Stimulated activated CD4-positive, alpha-beta T cell treated with anti-CD3 and anti-CD28 coated beads, Interleukin-4, amount 100 ng/mL, for 1 hour (primary cell): ENCODE measurements at places on chromosomes 11 and 22.
A peak's percentile ranks its signal among the peaks of the same experiment; 100 is the strongest.

- DNase-seq, result no peak
These were observed 218.9 kb upstream of the ISX start for GRCh38 chr22:34847072-34847471.

- DNase-seq, result no peak
These were observed 106.7 kb downstream of the CCDC81 start for GRCh38 chr11:86481399-86481798.

DNA sequence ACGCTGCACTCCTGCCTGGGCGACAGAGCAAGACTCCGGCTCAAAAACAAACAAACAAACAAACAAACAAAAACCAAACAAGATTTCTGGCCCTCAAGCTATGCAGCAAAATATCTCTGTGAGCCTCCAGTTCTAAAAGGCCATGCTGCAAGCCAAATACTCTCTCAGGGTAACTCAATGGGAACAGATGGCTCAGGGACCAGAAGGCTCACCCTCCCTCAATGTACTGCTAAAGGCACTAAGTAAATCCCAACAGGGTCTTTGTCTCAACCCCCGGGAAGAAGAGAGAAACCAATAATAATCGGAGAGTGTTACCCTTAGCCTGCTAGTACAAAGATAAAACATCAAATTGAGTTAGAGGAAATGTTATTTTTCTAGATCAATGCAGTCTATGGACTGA lies 119.7 kb upstream of the ZC3H12C start:
- no peak for DNase-seq

- no peak for DNase-seq
These were observed 1.4 kb upstream of the OR4D11 start for GRCh38 chr11:59501931-59502330.

DNA sequence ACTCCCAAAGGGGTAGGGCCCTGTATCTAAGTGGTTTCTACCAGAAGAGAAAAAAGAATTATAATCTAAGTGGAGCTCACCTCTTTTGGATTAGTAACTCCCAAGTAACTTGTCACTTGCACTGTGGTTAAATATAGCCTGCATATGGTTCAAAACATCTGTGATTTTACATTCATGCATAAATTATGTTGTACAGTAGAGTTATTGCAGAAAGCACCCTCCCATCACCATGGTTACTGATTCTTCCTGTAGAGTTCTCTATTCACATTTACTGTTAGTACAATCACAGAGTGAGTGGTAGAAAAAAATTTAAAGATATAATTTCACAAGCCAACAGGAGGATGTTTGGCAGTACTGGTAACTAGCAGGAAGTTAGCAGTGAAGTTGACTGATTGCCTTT lies 80.4 kb downstream of the LRRC4C start:
- DNase-seq, result no peak

DNA sequence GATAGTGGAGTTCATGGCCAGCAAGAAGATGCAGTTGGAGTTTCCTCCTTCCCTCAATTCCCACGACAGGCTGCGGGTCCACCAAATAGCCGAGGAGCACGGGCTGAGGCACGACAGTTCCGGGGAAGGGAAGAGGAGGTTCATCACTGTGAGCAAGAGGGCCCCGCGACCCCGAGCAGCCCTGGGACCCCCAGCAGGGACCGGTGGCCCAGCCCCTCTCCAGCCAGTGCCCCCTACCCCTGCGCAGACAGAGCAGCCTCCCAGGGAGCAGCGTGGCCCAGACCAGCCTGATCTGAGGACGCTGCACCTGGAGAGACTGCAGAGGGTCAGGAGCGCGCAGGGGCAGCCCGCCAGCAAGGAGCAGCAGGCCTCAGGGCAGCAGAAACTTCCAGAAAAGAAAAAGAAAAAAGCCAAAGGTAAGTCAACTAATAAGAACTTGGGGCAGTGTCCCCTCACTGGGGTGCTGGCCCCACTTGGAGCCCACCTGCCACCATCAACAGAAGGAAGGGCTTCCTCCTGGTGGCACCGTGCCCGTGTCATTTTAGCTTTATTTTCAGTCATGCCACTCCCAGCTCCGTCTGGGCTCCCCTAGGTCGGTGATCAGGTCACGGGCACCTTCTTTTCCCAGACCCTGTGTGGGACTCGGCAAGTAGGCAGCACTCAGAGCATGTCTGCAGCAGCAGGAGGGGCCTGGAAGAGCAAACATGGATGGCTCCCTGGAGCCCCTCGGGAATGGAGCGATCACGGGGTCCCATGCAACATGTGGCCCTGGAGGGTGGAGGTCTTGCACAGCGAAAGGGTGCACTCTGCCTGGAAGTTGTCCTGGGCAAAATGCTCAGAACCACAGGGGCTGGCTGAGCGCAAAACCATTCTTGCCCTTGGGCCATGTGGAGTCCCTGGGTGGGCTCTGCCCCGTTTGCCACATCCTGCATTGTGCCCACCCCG lies 33.3 kb downstream of the IGHMBP2 start:
- DNase-seq, result no peak

DNA sequence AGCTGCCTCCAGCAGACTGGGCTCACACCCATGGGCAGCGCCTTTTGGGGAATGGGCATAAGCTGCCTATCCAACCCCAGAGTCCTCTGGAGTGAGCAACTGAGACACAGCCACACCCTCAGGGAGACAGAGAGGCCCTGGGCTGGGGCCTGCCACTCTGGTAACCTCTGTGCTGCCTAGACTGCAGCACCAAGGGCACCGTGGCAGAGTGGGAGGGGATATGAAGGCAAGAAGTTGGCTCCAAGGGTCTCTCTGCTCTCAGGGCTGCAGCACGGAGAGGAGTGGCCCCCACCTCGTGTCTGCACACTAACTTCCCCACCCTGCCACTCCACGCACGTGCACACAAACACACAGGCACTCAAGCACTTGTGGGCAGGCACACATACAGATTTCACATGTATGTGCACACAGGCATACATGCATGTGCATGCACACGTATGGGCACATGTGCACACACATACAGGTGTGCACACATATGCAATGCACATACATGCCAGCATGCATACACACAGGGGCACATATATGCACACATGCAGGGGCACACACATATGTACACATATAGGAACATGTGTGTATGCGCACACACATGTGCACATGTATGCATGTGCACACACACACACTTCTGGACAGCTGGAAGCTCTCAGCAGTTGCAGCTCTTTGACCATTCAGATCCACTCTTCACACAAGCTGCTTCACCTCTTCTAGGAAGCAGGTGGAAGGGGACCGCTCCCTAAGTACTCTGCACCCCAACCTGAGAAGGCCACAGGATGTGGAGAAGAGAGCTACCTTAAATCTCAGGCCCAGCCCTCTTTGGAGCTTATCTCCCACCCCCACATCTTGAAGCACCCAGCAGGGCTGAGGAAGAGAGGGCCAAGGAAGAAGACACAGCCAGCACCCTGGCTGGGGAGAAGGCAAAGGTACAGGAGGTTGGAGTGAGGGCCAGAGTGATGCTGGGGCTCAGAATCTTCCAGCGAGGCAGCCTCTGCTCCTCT lies 4.3 kb downstream of the IGSF9B start:
- DNase-seq, result no peak

DNA sequence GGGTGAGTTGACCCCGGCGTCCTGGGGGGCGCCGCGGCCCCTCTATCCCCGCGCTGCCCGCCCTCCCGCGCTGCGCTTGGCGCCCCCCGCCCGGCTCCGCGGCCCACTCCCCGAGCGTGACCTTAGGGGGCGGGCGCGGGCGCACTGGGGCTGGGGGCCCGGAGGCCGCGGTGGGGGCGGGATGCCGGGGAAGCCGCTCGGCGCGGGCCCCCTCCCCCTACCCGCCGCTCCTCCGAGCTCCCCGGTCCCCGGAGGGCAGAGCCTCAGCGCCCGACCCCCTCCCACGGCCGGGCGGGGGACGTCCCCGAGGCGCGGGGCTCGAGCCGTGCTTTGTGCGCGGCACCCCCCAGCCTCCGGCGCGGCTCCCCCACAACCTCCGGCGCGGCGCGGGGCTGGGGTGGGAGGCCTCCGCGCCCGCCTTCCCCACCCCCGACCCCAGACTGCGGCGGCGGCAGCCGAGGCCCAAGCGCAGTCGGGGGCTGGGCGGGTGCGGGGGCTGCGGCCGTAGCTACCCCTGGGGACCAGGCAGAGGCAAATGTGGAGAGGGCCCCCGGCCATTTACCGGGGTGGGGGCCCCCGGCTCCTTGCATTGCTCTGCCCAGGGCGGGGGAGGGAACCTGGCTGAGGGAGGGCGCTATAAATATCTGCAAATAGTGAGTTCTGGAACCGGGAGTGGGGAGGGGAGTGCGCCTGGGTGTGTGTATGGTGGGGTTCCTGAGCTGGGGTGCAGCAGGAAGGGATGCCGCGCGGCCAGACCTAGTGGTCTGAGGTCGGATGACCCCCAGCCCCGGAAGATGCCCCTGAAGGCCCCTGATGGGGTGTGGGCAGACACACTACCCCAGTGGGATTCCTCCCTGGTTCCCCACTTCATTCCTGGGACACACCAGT lies 988 bp downstream of the MGAT3 start:
- DNase-seq, result no peak

DNA sequence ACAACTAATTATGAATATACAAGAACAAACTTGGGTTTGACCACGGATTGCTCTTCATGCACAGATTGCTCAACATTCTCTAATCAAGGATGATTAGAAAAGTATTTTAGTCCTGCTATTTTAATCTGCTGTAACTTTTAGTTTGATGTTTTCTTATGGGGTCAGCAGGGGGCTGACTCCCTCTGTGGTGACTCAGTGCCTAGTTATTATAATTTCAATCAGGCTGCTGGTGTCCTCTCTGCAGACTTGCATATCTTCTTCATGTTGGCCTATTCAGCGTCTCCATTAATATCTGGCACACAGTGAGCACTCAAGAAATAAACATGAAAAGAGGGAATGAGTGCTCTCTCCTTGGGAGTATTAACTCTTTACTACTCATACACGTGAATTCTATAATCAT lies 223.8 kb upstream of the DDI1 start:
- no peak for DNase-seq

GRCh38 chr11:124799348-124800225 lies 619 bp downstream of the MSANTD2 start:
- peak; percentile 41 for DNase-seq

- no peak for DNase-seq
These were observed 281.9 kb downstream of the CADM1 start for GRCh38 chr11:115222218-115222862.

DNA sequence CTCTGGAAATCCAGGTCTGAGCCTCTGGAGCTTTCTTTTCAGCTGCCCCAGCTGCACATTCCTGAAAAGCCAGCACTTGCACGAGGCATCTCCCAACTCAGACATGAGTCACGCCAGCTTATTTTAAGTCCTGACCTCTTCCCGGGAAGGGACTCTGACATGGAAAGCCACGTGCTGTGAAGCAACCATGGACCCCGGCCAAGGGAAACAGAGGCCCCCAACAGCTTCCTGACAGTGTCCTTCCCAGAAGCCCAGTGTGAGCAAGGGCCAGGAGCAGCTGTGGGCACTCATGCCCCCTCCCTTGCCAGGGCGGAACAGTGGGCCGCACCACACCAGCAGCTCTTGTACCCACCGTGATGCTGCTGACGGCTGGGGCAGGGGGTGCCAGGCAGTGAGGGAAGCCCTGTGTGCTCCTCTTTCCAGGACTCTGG lies 118.8 kb upstream of the CADM1 start:
- no peak for DNase-seq

DNA sequence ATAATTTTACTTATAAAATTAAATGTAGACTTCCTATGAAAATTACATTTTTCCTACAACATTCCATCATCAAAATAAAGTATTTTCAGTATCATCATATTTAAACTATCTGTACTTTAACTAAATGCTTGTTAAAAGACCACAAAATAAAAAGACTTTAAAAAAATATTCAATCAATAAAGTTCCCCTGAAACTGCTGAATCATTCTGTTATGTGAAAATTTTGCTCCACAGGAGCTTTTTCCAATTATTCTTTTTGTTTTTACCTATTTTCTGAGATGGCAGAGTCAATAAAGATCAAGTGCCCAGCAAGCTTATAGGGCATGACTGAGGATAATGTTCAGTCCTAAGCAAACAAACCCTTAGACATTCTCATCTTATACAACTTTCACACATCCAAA lies 27.3 kb downstream of the ALKBH8 start:
- DNase-seq, result no peak

GRCh38 chr11:120331301-120331996 lies 4.8 kb upstream of the ARHGEF12 start:
- no peak for DNase-seq

DNA sequence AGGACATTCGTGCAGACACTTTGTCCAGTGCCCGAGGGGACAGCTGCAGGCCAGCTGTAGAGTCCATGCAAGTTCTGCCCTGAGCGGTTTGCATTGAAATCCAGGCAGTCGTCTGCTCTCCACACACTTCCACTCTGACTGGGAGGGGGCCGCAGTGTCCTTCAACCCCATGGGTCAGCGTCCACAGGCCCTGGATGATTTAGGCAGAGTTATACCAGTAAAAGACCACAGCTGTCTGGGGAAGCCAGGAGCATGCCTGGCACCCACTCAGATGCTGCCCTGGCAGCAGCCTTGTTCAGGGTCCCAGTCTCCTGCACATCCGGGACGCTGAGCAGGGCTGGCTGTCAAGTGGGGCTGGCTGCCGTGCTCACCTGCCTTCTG lies 26.5 kb downstream of the KRTAP5-5 start:
- DNase-seq, result no peak

DNA sequence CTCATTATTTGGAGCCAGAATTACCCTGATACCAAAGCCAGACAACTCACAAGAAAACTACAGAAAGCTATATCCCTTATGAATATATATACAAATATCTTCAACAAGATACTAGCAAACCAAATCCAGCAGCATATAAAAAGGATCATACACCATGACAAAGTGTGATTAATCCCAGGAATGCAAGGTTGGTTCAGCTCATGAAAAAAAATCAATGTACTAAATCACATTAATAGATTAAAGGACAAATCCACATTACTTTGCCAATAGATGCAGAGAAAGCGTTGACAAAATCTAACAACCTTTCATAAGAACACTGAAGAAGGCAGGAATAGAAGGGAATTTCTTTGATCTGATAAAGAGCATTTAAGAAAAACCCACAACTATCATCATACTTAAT lies 50.4 kb upstream of the TEAD1 start:
- DNase-seq, result no peak

GRCh38 chr11:3849297-3849874 lies 6.1 kb upstream of the STIM1 start:
- no peak for DNase-seq

DNA sequence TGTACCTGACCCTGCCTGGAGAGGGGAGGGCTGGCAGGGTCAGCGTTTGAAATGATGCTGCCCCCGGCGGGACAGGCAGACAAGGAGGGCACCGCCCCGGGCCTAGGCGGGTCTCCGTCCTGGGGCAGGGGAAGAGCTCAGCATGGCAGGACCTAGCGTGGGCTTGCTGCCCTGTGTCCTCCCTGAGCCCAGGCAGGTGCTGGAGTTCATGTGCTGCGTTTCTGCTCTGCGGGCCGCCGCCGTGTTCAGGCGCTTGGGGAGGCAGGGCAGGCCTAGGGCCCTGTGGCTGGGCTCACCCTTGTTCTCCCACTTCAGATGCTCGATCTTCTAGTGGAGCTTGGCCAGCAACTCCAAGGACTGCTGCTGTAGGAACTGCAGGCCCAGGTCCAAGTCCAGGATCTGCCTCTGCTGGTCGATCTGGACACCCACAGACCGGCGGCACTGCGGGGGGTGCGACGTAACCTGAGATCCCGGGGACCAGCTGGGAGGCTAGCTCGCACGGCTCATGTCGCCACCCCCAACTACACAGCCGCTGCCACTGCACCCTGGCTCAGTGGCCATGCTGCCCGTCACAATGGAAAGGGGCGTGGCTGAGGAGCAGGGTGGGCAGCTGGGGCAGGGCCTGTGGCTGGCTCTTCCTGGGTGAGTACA lies 84.4 kb downstream of the MED15 start:
- no peak for DNase-seq

GRCh38 chr11:121321614-121322243 lies 29.2 kb downstream of the SC5D start:
- no peak for DNase-seq

- DNase-seq, result no peak
These were observed 78.5 kb downstream of the SPON1 start for GRCh38 chr11:14041040-14041439.

GRCh38 chr11:100354736-100355135 lies 332.4 kb upstream of the ARHGAP42 start:
- no peak for DNase-seq
